ENCODE measurements at places on chromosomes 7 and 10. TPM values are rescaled to one million over a fixed set of nuclear protein-coding genes. Genes with fewer than 3 reads are reported as not detected.

The CPED1 gene
- 2.2 TPM for polyA plus RNA-seq

The CYP3A5 gene
- 0.35 TPM for polyA plus RNA-seq

- DNase-seq: no peak
Measured at GRCh38 chr7:45689797-45690761, 115.9 kb downstream of the ADCY1 start.

- DNase-seq: no peak
Measured at GRCh38 chr7:240146-240676, 47.8 kb downstream of the FAM20C start.

GRCh38 chr7:32191305-32191704, 121.1 kb upstream of the PDE1C start:
- no peak for DNase-seq

DNA sequence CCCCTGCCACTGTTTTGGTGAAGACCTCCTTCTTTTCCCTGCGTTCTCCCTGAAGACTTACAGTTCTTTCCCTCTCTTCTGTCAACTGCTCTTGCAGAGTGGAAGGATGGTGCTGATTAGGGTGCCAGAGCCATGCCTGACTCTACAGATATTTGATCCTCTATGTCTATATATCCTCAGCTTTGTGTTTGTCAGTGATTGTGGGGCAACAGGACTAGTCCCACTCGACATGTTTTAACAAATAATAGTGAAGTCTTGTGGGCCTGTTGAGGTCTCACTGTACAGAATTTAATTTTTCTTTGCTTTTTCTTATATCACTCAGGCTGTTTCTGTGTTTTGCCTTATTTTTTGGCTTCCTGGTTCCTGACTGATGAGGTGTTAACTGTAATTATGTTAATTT, 5.0 kb downstream of the PLEKHA1 start:
- DNase-seq: no peak

The CLRN3 gene
- not detected for polyA plus RNA-seq

The CTAGE4 gene
- polyA plus RNA-seq: not detected

The HTR5A gene
- polyA plus RNA-seq: not detected

The ZCWPW1 gene
- polyA plus RNA-seq: 5.7 TPM
